ENCODE measurements at places on chromosomes 3 and 15. TPM values are rescaled to one million over a fixed set of nuclear protein-coding genes. Genes with fewer than 3 reads are reported as not detected.

GRCh38 chr3:81521855-81522254, 239.6 kb downstream of the GBE1 start:
- no peak for DNase-seq

Gene C3orf85
- not detected for total RNA-seq

DNA sequence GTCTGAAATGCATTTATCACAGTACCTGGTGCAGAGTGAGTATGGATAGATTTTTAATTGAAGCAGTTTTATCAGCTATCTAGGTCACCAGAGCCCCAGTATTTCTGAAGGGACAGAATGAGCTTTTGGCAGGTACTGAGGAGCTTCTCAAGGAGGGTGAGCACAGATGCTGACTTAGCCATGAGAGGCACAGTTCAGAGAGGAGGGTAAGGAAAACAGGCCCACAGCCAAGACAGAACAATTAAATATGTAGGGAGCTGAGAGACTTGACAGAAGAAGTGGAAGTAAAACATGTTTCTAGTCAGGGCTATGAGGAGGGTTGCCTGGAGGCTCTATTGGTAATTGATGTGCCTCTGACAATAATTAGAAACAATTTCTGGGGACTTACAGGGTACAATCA, 20.1 kb downstream of the ZNF80 start:
- DNase-seq, result no peak

Gene SPG21
- total RNA-seq, result 93.2 TPM

DNA sequence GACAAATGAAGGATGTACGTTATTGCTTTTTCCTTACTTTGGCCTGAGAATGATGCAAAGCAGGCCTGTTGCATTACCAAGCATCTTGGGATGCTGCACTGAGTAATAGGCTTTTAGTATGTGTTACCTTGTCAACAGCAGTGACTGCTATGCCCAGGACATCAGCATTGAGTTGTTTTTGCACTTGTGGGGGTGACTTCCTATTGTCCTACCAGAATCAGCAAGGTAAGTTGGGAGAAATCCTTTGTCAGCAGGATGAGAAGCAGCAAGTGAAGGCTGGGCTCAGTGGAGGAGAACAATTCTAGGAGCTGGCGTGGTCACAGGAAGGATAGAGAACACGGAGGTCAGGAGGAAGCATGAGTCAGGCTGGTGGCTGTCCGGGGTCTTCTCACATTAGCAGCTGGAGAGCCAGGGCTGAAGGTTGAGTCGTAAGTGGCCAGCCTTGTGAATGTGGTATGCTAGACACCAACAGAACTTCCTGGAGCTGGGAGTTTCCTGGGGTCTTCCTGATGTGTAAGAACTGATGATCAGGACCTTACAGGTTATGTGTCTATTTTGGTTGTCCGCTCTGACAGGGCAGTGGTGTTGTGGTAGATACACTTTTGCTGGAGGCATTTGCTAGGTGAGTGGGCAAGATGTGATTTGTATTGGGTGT, 142.7 kb downstream of the FNDC3B start:
- peak; percentile 83 for DNase-seq

GRCh38 chr3:27345493-27345892, 23.7 kb downstream of the NEK10 start:
- no peak for DNase-seq

DNA sequence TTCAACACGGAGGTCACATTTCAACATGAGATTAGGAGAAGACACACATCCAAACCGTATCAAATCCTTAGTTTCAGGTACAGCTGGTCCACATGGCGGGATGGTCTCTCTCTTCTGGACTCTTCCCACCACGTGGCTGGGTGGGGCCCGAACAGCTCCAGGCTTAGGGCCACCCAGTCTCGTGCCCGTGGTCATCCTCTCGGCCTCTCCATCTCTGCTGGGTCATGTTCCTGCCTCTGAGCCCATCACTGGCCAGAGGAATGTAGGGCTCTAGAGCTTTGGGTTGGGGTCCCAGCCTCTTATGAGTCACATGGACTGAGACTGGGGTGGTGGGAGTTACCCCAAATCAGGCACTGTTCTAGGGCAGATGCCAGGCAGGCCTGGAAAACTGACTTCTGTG, 12.2 kb downstream of the SYNM start:
- DNase-seq, result no peak

Gene ADAMTS7
- 0.25 TPM for total RNA-seq

Gene TAGLN3
- total RNA-seq, result 3.2 TPM

GRCh38 chr3:177196456-177197040, 734 bp downstream of the TBL1XR1 start:
- DNase-seq, result peak; percentile 73

Gene CFAP20DC
- not detected for total RNA-seq

DNA sequence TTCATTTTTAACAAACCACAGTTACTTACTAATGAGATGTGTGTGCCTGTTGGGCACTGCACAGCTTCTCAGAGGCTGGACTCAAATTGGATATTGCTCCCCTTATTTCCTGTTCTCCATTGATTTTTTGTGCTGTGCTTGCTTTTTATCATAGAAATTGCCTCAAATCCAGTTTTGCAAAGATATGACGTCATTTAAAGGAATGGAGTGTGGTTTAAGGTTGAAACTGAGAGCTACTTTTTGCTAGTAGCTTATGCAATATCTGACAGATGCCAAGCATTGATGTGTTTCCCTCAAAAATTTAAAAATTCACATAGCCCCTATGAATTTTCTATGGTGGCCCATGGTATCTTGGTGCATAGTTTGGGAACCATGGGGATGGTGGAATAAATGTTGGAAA, 67.7 kb upstream of the ROPN1 start:
- peak; percentile 40 for DNase-seq

DNA sequence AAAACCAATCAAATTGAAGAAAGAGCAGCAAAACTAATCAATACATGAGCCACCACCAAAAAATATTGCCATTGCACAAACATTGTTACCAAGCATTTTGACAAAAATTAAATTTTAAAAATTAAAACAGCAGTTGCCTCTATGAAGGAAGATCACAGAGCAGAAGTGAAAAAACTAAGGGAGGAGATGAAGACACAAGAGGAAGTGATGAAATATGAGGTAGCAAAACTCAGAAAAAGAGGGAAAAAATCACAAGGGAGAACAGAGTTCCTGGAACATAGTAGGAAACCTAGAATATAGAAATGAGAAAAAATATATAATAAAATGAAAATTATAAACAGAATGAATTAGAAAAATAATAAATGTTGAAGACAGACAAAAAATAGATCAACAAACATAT, 7.3 kb upstream of the SERPINI2 start:
- DNase-seq, result no peak

Gene SLC15A2
- 0.37 TPM for total RNA-seq

DNA sequence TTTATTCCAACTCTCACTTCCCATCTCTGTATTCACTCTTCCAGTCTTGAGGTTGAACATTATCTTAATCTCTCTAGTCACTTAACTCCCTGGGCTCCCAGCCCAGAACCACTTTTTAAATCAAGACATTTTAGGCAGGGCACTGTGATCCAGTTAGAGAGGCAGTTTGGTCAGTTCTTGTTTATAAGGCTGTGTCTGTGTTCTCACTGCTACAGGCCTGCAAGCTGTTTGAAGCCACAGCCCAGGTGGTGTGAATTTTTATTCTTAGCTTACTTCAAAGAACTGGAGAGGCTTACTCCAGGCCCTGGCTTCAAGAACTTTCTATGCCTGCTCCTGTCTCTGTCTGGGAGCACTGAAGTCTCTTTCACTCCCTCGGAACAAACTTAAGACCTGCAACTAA, 906.1 kb downstream of the CADM2 start:
- no peak for DNase-seq
